ENCODE measurements at places on chromosomes 3 and 15. TPM values are rescaled to one million over a fixed set of nuclear protein-coding genes. Genes with fewer than 3 reads are reported as not detected.

The CLDN16 gene
- under 0.01 TPM for total RNA-seq

The KNG1 gene
- 0.52 TPM for total RNA-seq

The CHRNA7 gene
- 0.52 TPM for total RNA-seq

The GPR62 gene
- total RNA-seq, result 0.52 TPM

The FAM3D gene
- total RNA-seq, result not detected

The SEMA6D gene
- 26.6 TPM for total RNA-seq

The IFT57 gene
- total RNA-seq, result 11.5 TPM

The BUB1B gene
- total RNA-seq, result 8.4 TPM

Measured in skeletal muscle tissue (tissue), 5 donors.